HepG2 (cell line): ENCODE measurements at places on chromosomes 7 and 10.

DNA sequence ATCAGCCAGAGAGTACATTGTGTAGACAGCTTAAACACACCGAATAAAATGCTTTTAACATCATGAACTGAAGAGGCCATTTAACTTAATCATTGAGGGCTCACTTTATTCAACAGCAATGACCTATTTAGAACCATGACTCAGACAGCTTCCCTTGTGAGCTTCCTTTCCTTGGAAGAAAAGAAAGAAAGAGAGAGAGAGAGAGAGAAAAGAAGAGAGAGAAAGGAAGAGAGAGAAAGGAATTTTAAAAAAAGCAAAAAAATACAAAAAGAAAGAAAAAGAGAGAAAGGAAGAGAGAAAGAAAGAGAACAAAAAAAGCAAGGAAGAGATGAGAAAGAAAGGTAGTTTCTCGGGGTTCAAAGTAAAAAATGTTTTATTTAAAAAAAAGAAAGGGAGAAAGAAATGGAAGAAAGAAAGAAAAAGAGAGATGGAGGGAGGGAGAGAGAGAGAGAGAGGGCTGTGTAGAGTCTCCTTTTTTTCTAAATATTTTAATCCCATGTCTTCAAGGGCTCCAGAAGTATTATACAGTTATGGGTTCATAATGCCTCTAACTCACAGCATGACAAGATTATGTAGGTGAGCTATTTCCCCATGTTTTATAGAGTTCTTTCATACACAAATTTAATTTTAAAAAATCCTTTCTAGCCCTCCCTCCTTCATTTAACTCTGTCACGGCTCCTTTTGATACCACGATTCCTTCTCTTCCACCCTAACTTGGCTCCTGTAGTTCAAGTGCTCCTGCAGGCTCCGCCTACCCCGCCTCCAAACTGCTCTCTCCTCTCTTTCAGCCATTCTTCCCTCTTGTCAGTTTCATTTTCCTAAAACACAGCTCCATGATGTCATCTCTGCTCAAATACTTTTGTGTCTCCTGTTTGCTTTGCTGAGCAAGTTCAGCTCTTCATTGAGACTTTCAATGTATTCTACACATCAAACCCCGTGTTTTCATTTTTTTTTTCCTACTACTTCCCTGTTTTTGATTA is 85.5 kb downstream of the PRTFDC1 start:
- DNase-seq = peak; percentile 6

GRCh38 chr7:135919071-135919841 is 57.9 kb downstream of the MTPN start:
- DNase-seq = no peak

- no peak for DNase-seq
These were observed 213.0 kb downstream of the JAZF1 start for GRCh38 chr7:27967639-27968038.

DNA sequence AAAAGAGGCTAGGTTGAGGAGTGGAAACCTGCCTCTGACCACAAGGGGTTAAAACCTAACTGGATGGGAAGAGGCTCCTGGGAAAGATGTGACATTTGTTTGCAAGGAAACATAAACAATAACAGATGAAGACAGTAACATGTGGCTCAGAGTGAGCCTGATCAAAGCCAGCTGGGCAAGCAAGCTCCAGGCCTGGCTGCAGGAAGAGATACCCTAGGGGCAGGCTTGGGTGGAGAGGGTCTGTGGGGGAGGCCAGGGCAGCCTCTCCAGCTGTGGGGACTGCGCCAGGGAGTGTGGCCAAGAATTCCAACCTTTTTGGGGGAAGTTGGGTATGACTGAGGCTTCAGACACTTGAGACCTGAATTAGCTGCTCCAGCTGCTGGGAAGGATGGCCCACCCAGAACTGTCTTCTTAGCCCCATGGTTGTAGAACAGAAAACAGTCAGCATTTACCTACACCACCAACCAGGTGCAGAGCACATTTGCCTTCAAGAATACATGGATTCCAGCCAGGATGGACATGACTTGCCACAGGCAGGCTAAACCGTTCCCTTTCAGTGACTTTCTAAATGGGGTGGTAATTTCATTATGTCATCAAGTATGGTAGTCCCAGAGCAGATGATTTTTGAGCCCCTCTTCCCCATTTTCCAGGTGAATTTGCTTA is 10.4 kb upstream of the FAM170B start:
- no peak for DNase-seq

- DNase-seq = peak; percentile 90
These were observed 76.3 kb downstream of the CLIP2 start for GRCh38 chr7:74365322-74366022.

GRCh38 chr7:44750424-44750823 is 1.8 kb downstream of the ZMIZ2 start:
- DNase-seq = no peak

- DNase-seq = no peak
These were observed 57.2 kb upstream of the SMNDC1 start for GRCh38 chr10:110361800-110362456.

DNA sequence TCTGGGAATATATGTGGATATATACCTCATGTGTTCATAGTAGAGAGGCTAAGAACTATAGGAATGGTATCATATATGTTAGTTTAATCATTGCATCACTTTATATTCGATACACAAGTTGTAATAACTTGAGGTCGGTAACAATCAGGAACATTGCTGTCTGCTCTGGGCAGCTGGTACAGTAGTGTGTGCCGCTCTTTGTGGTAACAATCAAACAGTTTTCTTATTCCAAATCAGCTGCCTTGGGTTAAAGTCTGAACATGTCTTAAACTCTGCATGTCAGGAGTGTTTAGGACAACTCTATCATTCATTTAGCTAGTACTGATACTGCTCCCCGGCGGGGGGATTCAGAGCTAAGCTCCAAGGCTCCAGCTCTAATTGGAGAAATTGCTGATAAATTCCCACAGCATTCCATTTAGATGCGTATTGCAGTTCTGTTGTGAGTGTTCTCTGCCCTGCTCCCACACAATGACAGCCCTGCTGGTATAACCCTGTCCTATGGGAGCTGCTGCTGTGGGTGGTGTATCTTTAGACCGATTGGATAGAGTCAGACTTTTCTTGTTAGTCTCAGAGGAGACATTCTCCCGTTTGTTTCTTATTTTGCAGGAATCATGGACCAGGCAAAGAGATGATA is 707.5 kb upstream of the FZD8 start:
- DNase-seq = no peak

DNA sequence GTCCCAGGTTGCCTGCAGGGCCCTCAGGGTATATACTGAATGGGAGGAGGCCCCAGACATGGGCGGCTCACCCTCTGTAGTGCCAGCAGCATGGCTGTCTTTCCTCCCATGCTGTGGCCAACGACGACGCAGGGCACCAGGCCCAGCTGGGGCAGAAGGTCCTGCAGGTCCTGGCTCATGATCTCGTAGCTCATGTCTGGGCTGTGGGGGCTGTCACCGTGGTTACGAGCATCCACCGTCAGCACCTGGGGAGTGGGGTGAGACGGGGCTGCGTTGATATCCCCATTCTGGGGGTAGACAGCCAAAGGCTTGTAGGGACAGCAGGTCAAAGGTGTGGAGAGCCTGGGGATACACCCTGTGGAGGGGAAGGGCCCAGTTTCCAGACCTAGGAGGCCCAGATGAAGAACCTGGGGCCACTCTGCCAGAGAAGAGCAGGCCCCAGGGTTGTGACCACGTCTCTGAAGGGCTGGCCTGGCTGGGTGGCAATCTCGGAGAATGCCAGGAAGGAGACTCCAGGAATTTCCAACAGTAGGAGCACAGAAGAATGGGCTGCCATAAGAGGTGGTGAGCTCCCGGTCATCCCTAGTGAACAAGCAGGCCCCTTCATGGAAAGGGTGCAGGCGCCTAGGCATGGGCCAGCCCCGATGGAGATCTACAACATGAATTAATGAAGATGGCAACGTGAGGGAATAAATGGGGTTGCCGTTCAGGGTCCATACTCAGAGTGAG is 947 bp downstream of the ABHD11 start:
- no peak for DNase-seq

GRCh38 chr10:16999665-17000451 is 129.8 kb downstream of the CUBN start:
- DNase-seq = no peak

DNA sequence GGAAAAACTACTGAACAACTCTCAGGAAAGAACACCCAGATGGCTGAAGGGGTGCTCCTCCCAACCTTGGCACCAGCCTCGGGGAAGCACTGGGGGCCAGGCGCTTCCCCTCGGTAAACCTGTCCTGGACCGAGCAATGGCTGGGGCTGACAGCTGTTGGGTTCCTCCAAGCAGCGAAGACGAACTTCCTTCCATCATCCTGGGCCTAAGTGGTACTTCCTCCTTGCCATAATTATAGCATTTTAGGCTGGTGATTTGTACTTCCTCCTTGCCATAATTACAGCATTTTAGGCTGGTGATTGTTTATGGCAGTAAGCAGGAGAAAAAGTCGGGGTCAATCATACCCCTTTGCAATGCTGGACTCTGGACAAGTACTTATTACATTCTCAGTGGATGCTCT is 69.3 kb downstream of the MYOF start:
- DNase-seq = no peak

DNA sequence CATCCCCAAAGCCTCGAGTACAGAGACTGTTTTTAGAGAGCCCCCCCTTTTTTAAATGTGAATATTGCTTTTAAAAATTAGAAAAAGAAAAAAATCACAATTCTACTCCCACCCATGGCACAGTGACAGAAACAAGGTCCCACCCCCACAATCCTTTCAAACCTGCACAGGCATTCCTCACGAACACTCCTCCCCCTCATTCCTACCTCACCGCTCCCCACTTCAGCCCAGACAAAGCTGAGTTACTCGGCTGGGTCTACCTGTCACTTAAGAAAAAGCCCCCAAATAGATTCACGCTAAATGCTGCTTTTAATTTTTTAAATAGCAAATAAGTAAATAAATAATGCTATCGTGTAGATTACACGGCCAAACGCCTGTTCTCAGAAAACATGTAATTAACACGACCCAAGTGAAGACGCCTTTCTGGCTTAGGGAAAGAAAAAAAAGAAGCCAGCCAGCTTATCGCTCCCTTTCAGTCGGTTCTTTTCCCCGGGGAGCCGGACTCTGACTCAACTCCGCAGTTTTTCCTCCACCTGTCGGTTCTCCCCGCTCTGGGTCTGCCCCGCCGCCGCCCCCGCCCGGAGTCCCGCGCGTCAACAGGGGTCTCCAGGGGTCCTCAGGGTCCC is 739 bp downstream of the MPP7 start:
- DNase-seq = no peak

- no peak for DNase-seq
These were observed 101.1 kb downstream of the ANKRD30A start for GRCh38 chr10:37226524-37226923.

- DNase-seq = no peak
These were observed 602.9 kb upstream of the GHITM start for GRCh38 chr10:83536426-83536825.

DNA sequence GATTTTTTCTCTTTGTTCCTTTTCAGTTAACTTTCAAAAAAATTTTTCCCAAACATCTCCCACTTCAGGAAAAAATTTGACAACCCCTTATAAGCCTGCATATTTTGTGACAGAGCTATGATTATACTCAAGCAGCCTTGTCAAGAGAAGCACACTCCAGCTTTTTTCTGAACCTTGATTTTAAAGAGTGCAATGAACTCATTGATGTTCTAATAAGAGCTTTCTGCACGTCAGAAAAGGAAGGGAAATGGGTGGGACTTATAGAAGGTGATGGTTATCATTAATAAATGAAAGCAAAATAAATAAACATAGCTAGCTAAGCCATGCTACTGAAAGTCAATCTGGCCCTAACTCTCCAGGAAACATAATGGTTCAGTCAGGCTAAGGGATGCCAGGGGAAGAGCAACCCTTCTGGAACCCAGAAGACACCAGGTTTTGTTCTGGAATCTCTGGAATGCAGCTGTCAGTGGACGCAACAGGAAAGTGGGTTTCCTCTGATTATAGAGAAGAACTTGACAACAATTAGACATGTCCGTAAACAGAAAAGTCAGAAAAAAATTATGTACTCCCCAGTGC is 76.1 kb downstream of the NHLRC2 start:
- DNase-seq = no peak

DNA sequence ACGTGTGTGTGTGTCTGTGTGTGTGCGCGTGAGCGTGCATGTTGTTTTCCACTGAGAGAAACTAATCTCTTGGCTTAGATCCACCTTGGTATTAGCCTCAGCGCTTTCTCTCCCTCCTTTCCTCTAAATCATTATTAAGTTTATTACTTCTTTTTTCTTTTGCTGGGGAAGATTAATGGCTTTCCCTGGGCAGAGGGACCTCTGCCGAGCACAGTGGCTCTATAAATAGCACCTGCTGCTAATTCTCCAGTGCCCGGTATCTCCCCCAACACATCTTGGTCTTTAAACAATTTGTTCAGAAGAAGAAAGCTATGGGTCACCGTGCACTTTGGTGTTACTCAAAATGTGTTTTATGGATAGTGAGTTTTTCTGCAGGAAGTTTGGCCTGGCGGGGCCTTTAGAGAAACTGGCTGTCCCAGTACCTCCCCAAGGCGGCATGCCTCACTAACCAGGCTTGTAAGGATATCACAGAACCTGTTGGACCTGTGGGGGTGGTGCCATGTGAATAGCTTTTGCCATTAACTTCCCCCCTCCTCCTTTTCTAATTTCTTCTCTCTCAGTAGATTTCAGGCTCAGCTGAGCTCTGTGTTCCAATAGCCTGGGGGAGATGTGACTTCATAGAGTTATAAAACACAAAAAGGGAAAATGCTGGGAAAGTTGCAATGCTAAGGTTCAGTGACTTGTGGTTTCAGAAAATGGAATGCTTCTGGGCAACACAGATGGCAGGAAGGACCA is 70.1 kb upstream of the RAB11FIP2 start:
- no peak for DNase-seq

GRCh38 chr7:151168787-151169162 is 1.3 kb upstream of the GBX1 start:
- no peak for DNase-seq

DNA sequence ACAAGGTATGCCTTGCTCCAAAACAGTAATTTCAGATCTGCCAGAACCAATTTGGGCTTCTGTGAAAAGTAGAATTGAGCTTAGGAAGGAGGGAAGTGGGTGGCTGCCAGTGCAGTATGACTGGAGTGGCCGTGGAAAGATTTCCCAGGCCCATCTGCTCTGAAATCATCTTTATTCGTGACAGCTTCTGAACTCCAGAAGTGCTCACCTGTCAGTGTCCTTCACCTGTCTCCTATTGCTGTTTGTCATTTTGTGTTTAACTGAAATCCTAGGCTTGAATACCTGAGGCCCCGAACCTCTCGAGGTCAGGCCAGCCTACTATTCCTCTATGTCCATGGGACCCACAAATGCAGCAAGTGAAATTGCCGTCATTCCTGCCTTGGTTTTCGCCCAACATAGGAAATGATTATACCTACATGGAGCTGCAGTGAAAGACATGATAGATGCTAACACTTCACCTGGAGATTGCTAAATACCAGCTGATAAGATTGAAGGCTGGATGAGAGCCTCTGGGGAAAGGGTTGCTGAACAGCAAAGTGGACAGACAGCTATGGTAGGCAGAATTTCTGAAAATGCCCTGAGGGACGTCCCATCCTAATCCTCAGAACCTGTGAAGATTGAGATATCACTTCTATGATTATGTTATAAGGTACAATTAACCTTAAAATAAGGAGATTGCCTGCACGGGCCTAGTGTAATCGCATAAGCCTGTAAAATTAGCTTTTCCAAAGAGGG is 82.1 kb downstream of the C1GALT1 start:
- no peak for DNase-seq
